ENCODE measurements at places on chromosomes 6 and 20.

- DNase-seq: peak; percentile 23
These were observed 90.6 kb downstream of the TIAM2 start for GRCh38 chr6:155085582-155086257.

- DNase-seq: no peak
These were observed 606.5 kb upstream of the NOX3 start for GRCh38 chr6:156062091-156062563.

DNA sequence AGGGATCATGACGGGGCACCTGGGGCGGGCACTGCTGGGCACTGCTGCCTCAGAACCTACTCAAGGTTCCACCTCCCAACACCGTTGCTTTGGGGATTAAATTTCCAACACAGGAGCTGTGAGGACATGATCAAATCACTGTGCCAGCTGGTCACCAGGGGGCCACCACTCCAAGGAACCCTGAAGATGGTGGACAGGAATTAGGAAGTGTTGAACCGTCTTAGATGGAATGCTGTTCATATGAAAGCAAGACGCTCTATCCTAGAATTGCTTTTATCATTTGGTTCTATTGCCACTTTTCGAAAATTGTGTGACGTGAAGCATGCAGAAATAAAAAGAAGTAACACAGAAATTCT is 140.3 kb downstream of the DLL1 start:
- no peak for DNase-seq

DNA sequence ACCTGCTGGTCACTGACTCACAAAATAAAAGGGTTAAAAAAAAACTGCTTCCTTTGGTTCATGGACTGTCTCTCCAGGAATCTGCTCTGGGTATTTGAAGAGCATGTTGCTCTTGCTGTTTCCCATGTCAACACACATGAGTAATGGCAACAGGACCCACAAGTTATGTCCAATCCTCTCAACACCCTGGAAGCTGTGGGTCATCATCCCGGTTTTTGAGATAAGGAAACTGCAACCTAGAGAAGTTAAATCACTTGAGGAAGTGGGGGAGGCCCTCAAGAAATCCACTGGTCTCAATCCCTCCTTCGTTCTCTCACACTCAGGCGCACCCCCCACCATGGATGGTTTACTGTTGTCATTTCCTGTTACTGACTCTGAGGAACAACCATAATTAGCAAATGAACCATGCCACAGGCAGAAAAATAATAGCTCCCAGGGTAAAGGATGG is 12.4 kb downstream of the MAP1LC3A start:
- DNase-seq: no peak

DNA sequence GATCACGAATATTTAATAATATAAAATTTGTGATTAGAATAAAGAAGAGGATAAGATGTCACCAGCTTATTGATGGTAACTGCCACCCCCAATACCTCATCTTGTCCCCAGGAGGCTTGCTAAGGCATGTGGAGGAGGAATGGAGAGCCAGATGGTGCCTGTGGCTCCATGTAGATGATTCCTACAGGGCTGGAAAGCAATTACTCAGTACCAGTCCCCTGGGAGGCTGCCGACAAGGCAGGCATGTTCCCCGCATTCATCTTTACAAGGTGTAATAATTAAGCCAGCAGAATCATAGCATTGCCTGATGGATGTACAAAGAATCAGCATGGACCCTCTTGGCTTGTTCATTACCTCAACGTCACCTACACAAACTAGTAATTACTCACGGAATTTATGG is 155.3 kb downstream of the PLCB1 start:
- no peak for DNase-seq

- DNase-seq: no peak
These were observed 5.0 kb downstream of the TCF21 start for GRCh38 chr6:133893946-133894345.

DNA sequence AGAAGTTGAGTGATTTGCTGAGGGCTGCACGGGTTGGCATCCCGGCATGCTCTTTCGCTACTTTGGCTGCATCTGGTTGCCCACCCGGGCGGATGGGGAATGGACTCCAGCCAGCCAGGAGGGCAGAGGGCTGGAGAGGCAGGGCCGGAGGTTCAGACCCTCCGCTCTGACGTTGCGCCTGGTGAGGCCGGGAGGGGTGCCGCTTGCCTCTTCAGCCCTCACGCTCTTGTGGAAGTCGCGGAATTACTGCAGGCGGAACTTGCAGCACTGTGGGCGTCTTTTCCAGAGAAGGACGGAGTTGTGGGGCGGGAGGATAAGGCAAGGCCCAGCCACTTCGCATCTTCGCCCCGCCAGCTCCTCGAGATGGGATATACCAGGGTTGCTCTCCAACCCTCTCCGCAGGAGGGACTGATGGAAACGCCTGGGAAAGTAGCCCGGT is 656 bp downstream of the RTEL1 start:
- DNase-seq: peak; percentile 67

DNA sequence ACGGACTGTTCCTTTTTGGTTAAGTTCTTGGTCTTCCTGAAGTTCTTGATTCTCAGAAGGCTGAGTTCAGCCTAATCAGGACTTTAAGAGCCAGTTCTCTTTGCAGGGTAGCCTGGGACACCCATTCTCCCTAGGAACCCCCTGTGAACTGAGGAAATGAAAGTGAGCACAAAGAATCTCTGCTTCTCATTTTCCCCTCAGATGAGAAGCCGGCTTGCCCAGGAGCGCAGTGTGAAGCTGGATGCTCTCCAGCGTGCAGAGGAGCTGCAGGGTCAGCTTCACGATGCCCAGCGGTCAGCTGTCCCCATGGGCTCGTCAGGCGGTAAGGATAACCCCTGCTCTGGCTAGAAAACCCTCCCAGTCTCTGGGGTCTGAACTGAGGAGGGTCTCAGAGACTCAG is 34.0 kb downstream of the CD164 start:
- no peak for DNase-seq

DNA sequence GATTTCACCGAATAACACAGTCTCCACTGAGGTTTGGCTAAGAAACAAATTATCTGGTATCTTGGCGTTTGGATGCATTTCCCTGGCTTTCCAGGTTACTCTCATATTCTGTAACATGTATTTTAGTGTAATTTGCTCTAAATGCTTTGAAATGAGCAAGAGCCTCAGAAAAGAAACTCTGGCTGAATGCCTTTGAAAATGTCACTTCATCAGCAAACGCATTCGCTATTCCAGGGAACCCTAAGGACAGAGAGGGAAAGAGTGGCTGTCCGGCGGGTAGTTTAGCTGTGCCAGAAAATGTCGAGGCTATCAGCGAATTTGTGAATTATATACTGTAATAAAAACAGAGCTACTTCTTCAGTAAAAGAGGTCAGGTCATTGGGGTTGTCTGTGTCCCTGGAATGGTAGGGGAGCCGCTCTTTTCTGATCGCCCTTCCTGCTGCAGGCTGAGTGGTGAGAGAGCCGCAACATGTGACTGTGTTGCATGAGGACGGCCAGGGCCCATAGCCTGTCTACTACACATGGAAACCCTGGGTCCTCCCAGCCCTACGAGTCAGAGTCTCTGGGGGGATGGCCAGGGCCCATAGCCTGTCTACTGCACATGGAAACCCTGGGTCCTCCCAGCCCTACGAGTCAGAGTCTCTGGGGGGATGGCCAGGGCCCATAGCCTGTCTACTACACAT is 57.3 kb downstream of the SMOC2 start:
- no peak for DNase-seq

DNA sequence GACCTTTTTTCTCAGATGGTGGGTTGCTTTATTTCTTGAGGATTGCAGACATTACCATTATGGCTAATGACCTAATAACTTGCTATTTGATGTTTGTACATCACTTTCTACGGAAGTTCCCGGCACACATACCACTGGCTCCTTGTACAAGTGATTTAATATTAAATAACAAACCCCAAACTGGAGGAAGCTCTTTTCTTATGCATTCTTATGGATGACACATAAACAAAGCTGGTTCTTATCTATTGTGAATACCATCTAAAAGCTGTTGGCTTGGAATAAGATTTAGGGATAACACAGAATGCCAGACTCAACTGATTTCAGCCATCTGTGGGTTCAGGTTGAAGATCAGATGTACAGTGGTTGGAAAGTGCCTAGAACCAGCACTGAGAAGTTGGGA is 272.6 kb downstream of the TSHZ2 start:
- no peak for DNase-seq

DNA sequence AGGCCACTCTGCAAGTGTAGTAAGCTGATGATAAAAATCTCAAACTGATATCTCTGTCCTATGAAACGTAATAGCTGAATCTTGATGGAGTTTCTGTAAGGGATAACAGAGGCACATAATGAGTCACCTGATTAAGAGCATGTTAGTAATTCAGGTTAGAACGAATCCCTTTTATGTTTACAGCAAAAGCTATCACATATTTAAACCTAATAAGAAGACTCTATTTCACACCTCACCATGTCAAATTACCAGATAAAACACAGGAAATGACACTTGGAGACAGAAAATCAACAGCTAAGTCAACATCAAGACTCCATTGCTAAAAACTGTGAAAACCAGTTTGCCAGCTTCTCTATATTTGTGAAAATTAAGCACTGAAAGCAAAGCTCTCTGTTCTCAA is 11.8 kb downstream of the CST7 start:
- no peak for DNase-seq

DNA sequence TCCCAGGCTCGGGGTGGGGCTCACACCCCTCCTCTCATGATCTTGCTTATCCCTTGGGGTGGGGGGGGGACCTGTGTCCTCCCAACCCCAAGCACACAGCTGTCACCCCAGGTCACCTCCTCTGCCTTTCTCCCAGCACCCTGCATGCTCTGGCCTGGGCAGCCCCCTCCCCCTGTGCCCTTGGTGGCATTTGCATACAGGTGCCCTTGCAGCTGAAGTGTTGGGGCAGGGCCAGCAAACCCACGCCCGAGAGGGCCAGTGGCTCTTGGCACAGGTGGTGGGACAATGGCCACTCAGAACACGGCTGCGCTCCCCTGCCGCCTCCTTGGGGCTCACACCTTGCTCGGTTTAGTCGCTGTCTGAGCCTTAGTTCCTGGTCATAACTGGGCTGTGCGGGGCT is 11.3 kb upstream of the MYT1 start:
- no peak for DNase-seq

GRCh38 chr20:10338426-10339180 is 95.4 kb downstream of the MKKS start:
- no peak for DNase-seq

DNA sequence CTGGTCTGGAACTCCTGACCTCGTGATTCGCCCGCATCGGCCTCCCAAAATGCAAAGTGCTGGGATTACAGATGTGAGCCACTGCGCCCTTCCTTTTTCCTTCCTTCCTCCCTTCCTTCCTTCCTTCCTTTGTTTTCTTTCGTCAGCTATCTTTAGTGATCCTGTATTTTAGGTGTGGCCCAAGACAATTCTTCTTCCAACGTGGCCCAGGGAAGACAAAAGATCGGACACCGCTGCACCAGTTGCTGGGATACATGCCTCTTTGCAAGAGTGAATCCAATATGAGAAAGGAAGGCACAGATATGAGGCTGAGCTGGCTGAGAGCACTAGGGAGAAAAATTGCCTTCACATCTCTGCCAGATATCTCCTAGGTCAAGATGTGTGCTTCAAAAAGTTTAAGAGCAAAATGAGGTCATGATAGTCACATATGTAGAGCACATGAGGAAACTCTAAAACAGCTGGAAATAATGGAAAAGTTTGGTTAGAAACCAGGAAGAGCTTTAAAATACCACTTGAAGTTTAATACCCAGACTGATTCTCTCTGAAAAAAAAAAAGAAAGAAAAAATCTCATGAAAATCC is 41.8 kb downstream of the OR2B2 start:
- DNase-seq: peak; percentile 58

- DNase-seq: no peak
These were observed at the start of gene TRIM15 for GRCh38 chr6:30163090-30163917. TRIM15 (plus strand) TSS chr6:30163546; CDS start chr6:30163685, 139 bp downstream.

DNA sequence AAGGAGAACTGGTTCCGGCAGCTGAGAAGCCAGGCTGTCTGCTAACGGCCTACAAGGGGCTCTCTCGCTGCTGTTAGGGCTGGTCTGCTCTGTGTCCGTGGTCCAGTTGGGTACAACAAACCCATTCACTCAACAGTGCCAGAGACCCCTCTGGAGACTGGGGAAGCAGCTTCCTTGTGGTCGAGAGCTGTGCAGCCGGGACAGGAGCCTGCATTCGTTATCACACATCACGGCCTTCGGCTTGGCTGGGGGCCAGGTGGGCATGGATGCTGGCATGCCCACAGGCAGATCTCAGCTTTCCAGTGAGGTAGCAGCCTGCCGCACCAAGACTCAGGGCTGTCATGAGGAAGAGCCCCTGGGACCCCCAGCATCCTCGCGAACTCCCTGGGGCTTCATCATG is 124.7 kb downstream of the PREX1 start:
- DNase-seq: no peak

- DNase-seq: peak; percentile 71
These were observed 158.1 kb upstream of the ZNF184 start for GRCh38 chr6:27630727-27631608.

DNA sequence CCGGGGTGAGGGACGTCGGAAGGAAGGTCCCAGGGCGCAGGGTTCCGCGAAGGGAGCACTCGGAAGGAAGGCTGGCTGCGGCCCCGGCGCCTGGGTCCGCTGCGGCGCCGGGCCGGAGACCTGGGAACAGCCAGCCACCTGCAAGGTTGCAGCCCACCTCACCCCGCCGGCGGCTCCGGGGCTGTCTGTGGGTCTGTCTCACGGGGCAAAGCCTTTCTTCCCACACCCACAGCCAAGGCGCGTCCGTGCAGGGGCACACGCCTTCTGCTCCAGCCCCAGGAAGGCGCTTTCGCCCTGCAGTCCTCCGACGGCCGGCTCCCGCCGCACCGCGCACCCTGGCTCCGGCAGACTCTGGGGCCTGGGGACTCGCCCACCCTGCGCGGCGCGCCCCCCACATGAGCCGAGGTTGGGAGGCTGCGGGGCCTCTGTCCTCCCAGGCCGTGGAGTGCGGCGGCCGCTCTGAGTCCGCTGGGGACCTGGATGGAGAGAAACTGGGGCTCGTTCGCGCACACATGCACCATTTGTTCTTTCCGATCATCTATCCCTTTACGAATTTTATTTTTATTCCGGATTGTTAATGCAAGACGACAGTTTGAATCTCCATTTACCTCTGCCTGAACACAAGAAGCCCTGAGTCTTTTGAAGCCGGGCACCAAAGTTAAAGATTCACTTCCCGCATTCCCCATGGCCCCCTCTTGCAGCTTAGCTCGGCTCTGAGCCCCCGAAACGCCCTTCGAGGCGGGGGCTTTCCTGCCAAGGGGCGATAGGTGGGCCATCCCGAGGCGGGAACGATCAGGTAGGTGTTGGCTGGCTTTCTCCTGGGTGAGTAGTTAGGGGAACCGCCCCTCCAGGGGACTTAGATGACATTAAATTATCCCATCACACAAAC is 4.5 kb upstream of the FOXC1 start:
- peak; percentile 22 for DNase-seq

- no peak for DNase-seq
These were observed 14.2 kb upstream of the ZNFX1 start for GRCh38 chr20:49292010-49292409.

- no peak for DNase-seq
These were observed 45.7 kb upstream of the PBOV1 start for GRCh38 chr6:138263963-138264362.

All from erythroblast (primary cell).